ENCODE measurements at places on chromosomes 4 and X. TPM values are rescaled to one million over a fixed set of nuclear protein-coding genes. Genes with fewer than 3 reads are reported as not detected.

ZBED1 gene
- 27.4 TPM for total RNA-seq

BEX5 gene
- 3.4 TPM for total RNA-seq

ZNF718 gene
- total RNA-seq, result 1.7 TPM

CRMP1 gene
- not detected for total RNA-seq

FAM149A gene
- total RNA-seq, result 2.4 TPM

PWWP3B gene
- not detected for total RNA-seq

HDX gene
- 2.3 TPM for total RNA-seq

DNA sequence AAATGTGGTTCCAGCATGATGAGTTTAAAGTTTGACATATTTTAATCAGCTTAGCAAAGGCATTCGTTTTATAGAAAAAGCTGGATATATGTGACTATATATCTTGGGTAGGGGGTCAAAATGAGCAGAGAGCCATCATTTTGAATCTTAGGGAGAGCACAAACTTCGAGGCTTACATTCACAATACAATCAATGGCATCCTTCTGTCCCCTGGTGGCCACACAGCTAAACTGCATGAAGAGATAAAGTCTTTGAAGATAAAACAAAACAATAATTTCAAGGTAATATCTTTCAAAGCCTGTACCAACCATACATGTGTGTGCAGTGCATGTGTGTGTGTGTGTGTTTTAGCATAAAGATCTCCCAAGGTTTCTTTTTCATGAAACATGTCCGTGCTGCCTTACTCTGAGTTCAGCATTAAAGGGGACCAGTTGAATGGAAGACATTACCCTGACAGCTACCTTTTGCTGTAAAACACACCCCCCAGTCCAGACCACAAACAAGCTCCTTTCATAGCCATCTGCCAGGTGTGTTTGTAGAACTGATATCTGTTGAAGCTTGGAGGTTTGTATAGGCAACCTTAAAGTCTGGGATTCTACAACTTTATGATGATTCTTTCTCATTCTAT lies 22.0 kb downstream of the DYNLT3 start:
- peak; percentile 46 for ATAC-seq

GRCh38 chrX:103488332-103488731 lies 31.0 kb downstream of the RAB40A start:
- no peak for ATAC-seq

DNA sequence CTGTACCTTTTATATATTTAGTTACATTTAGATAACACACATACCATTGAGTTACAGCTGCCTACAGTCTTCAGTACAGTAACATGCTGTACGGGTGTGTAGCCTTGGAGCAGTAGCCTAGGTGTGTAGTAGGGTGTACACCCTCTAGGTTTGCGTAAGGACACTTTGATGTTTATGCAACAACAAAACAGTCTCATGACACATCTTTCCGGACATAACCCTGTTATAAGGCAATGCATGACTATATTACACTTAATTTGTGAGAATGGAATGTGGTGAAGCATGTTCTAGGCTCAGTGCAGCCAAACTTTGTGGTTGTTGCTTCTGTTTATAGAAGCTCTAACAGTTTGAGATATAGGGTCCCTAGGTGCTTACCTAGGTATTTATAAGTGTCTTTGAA lies 65.4 kb downstream of the SPRY1 start:
- ATAC-seq, result no peak

- ATAC-seq, result no peak
These were observed 126.7 kb upstream of the OTUD4 start for GRCh38 chr4:145307120-145307519.

GRCh38 chr4:111937368-111937767 lies 207.9 kb upstream of the FAM241A start:
- ATAC-seq, result no peak

GRCh38 chr4:143054971-143055370 lies 129.7 kb upstream of the USP38 start:
- no peak for ATAC-seq

DNA sequence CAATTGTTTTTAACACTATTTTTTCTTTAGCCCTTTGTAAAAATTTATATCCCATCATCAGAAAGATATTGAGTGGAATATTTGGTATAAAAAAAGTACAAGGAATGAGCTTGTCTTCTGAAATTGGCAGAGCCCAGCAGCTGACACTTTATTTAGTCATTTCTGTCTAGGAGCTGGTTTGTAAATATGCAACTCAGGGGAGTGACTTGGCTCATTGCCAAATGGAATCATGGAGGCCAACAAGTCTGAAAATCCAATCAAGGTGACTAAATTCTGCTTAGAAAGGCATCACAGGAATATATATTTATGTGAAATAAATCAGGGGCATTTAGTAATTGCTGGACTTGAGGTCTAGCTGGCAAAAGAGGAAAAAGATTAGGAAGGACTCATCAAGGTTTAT lies 74.4 kb downstream of the OTC start:
- no peak for ATAC-seq

Measured in activated T-helper 17 cell treated with anti-CD3 and anti-CD28 coated beads, Interleukin-2, amount 50 U/mL, for 72 hours (primary cell).